Bronchial epithelial cell (primary cell): ENCODE measurements at places on chromosomes 2 and 18.

DNA sequence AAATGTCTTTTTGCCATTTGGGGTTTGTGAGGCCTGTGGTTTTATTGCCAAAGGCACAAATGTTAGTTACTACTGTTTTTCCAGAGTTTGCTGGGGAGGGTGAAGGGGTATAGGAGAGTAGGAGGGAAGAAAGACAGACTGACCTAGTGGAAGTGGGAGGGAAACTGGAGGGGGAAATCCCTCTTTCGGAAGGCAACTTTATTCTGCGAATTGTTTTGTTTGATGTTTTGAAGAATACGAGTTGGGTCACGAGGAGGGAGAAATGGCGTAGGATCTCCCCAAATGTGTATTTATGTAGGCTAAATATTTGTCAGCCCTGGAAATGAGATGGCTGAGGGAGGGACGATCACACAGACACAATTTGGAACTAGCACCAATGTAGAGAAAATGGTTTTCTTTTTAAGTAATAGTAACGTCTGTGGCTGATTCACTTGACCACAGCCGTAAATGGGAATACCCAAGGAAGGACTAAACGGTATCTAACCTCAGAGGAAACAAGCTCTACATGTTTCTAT lies 172.3 kb downstream of the ICOS start:
- DNase-seq = no peak

DNA sequence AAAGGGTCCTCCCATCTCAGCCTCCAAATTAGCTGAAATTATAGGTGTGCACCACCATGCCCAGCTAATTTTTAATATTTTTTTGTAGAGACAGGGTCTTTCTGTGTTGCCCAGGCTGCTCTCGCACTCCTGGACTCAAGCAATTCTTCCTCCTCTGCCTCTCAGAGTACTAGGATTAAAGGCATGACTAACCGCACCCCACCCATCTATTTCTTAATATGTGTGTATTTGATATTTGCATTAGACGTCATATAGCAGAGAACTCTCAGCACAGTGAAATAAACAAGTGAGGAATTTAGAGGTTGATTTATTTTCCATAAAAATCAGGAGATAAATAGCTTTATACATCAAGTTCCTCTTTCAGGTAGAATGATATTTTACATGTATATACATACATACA lies 213.5 kb downstream of the FSIP2 start:
- peak; percentile 79 for DNase-seq

GRCh38 chr2:195488567-195488966 lies 168.5 kb upstream of the SLC39A10 start:
- DNase-seq = no peak

DNA sequence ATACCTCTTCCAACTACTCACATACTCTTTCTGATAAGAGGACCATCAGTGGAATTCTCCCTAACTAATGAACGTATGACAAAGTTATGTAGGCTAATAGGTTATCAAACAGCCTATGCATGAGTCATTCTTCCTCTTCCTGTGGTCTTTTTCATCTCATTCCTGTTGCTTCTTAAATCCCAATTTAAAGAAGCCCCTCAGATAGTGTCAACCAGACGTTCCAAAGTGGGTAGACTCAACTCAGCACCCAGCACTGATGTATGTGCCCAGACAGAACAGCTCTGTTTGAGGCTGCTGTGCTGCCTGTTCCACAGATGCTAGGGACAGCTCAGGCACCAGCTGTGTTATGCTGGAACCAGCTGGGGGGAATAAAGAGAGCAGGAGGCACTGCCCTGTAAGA lies 52.6 kb downstream of the CXCR4 start:
- DNase-seq = no peak

DNA sequence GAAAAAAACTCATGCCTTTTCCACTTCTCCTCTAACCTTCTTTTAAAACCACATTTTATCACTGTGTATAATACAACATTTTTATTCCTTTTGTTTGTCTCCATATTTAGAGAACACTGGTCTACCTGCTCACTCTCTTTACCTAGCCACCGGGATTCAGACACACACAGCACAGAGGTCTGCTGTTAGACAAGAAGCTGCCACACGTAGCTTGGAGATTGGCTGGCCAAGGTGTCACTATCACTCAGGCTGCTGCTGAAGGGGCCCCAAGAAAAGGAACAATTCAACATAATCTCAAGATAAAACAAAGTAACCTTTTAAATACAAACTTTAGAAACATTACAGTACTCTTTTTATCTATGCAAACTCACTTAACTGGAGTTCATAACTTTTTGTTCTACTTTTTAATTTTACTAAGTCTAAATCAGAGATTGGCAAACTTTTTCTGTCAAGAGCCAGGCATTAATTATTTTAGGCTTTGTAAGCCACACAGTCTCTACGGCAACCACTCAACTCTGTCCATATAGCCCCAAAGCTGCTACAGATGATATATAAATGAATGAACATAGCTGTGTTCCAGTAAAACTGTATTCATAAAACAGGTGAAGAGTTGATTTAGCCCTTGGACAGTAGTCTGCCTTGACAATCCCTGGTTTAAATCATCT lies 25.8 kb downstream of the FEZ2 start:
- DNase-seq = no peak

GRCh38 chr2:241095594-241096290 lies 6.3 kb downstream of the MTERF4 start:
- DNase-seq = no peak

DNA sequence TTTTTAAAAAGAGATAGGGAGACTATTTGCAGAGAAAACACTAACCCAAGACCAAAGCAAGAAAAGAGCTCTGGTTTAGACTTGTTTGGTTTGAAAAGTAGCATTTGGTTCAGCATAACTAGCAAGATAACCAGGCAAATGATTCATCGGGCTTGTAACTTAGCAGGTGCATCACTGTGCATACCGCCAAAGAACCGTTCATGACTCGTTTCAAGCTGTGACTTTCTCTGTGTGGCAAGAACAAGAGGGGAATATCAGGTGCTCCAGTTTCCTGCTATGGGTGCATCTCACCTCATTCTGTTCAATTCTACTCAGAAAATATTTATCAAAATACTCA lies 244.9 kb downstream of the ETAA1 start:
- DNase-seq = peak; percentile 62

GRCh38 chr2:7835693-7836680 lies 845.9 kb upstream of the ID2 start:
- peak; percentile 35 for DNase-seq

DNA sequence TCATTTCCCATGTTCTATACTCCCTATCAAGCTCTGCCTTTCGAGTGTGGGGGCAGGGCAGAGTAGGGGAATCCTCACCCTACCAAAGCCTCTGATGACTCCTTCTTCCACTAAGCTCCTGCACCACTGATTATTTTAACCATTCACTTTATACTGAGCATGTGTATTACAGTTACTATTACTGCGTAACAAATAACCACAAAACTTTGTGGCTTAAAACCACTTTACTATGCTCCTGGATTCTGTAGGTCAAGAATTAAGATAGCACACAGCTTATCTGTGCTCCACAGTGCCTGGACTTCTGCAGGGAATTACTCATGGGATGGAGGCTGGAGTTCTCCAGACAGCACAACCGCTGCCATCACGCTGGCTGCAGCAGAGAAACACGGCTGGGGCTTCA lies 117.4 kb upstream of the DNAJC10 start:
- DNase-seq = no peak

- no peak for DNase-seq
Measured at GRCh38 chr2:15300624-15301573, 260.2 kb downstream of the NBAS start.

DNA sequence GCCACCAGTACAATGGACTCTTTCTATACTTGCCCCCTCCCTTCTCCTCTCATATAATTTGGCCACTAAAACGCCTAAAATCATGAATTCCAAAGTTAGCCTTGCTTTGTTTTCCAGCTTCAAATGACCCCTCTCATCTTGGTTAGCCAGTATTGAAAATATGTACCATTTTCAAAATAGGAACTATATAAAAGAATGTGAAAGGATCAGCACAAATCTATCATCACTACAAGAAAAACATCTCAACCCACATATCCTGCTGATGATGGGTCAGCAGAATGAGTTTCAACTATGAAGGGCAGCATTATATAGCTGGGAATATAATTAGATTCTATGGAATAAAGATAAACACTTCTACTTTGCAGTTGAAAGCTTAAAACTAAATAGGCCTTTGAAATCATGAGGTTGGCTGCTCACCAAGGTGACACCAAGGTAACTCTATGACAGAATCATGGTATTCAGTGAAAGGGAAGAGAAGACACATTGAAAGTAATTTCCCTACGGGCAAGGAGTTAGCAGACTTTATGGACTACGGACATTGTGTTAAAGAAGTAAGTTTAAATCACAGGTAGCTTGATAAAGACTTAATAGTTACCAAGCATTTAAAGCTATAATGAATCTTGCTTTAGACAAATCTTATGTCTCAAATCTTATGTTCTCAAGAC lies 873.0 kb downstream of the CPS1 start:
- no peak for DNase-seq

DNA sequence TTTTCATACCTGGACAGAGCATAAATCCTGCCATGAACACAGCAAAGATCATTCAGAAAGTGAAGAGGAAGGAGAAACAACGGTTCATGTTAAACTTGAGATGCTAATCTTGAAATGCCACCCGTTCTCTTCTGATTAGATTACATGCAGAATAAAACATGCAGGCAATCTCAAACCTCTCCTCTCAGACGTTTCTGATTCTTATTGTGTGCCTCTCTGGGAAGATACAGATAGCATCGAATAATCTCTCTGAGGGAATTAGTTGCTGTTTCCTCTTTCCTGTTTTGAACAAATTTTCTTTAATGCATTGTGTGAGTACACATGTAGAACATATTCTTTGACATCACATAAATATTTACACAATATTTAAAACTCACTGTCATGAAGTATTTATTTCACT lies 313.4 kb downstream of the PRKCE start:
- DNase-seq = no peak

DNA sequence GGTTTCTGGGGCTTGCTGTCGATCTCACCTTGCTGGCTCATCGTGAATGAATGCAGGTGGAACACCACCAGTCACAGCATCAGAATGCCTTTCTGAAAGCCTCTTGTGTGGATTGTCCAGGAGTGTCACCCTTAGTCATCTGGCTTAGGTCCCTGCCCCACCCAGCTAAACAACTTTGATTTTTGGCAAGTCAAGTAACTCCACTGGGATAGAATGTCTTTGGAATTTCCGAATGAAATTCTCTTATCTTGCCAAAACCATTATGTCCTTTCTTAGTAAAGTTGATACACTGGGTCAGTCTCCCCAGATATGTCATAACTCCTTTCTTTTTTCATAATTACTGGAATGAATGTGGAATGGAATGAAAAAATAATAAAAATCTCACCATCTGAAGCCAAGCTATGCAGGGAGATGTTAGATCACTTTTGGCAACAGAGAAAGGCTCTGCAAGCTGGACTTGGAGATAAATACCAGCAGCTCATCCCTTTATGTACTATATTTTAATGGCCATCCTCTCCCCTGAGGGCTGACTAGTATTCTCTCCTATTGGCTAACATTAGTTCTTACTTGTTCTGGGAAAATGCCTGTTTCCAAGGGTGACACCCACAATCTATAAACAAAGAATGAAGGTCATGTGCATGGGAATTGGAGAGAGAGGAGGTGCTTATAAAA lies 35.4 kb downstream of the INSIG2 start:
- peak; percentile 98 for DNase-seq
